Glomerular endothelial cell (primary cell): ENCODE measurements at places on chromosomes 11 and 22.

DNA sequence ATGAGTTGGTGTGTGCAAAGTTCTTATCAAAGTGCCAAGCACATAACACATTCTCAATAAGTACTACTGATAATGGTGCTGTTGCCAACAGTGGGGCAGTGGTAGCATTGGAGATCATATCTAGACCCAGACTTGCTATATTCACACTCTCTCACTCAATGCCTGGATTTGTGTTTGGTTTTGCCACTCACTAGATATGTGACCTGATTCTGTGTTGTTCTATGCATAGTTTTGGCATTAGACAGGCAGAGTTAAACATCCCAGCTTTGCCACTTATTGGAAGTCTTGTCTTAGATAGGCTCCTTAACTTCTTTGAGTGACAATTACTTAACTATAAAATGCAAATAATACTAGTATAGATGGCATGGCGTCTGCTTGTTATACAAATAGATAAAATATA lies 642.6 kb upstream of the CCDC179 start:
- DNase-seq, result no peak

DNA sequence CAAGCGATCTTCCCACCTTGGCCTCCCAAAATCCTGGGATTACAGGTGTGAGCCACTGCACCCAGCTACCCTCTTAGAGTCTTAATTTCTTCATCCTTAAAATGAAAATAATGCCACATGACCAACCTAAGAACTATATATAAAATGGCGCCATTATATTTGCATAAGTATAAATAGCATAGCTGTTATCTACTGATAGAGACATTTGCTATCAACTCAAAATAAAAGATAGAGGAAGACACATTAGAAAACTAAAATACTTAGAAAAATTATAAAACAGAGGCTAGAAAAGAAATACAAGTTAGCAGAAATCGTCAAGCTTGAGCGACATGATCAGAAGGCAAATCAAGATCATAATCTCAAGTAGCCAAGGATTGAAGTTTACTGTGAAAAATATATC lies 6.2 kb downstream of the FAM168A start:
- no peak for DNase-seq

DNA sequence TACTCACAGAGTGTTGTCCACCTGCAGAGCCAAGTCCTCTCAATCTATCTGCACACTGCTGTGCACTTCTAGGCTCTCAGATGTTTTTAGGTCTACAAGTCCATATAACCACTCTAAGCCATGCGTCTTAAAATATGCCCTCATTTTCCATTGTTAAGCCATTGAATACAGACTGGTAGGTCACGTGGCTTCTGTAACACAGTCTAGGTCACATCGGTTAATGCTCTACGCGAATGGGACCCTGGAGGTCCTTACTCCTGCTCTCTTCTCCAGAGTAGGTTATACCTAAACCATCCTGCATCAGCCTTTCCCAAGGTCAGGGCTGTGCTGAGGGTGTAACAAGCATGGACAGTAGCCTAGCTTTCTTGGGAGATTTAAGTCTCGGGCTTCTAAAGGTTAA lies 819 bp downstream of the JAML start:
- no peak for DNase-seq

GRCh38 chr11:128872594-128872993 lies 5.5 kb upstream of the KCNJ1 start:
- DNase-seq, result no peak

DNA sequence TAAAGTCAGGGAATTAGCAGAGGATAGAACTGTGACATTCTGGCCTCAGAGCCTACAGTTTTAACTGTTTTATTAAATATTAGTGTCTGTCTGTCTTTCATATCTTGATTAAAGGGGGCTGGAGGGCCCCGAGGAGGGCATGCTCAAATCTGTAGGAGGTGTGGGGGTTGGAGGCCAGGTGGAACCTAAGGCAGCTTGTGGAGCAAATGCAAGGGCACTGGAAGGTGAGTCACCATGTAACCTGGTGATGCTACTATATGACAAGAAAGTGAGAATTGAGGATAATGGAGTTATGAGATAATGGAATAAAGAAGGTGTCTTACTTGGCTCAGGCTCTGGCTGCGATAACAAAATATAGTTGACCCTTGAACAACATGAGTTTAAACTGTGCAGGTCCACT lies 27.3 kb upstream of the TMEM86A start:
- DNase-seq, result no peak

- DNase-seq, result no peak
Observed at GRCh38 chr22:18970176-18970947, 34.3 kb upstream of the PRODH start.

DNA sequence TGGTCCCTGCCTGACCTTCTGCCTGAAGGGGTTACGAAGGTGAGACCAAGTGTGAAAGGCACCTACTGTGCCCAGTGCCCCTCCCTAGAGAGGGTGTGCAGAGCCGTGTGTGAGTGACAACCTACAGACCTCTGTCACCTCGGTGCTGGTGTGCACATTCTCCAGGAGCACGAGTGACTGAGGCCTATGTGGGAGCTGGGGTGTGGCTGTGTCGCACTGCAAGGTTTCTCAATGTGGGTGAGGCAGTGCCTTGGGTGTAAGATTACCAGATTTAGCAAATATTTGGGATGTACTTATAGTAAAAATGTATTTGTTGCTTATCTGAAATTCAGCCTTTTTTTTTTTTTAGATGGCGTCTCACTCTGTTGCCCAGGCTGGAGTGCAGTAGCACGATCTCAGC lies 5.6 kb downstream of the STARD10 start:
- no peak for DNase-seq

DNA sequence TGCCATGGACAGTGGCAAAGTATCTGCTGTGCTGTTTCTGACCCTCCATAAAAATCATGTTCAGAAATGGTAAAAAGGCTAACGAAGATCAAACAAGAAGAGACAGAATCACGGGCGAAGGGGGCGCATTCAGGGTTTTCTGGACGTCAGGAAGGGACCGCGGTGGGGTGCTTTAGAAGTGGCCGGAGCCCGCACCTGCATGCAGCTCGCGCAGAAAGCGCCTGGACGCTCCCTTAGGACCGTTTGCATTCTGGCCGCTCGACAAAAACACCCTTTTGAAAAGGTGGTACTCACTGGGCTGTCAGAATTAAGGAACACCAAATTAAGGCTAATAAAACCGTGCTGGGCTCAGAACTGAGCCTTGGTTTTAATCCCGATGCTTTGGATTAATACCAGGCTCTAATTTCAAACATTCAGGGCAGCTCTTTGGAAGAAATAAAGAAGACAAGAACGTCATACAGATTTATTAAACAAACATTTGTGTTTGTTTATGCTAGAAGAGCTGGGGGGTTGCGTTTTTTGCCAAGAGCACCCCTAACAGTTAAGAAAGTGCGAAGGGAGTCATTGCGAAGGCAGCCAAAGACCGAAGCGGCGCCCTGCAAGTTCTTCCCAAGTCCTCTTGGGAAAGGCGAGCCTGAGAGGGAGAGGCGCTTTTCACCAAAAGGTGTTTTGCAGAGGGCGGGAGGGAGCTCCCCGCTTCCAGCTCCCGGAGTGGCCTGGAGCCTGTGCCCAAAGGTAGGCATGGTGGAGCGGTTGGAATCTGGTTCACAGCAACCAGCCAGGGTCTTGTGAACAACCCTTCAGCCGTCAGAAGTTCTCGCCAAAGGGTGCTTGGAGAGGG lies 47.7 kb upstream of the DBX1 start:
- DNase-seq, result no peak
